ENCODE measurements at places on chromosomes 1 and 21. TPM values are rescaled to one million over a fixed set of nuclear protein-coding genes. Genes with fewer than 3 reads are reported as not detected.

- no peak for DNase-seq
These were observed 356.3 kb downstream of the PLPP3 start for GRCh38 chr1:56222914-56223540.

The SDCCAG8 gene
- total RNA-seq: 26.5 TPM

The CELF3 gene
- not detected for total RNA-seq

GRCh38 chr1:53112271-53112774 lies 30.1 kb downstream of the SLC1A7 start:
- no peak for DNase-seq

GRCh38 chr21:31198575-31198974 lies 145.5 kb downstream of the TIAM1 start:
- DNase-seq: no peak

The KMO gene
- total RNA-seq: 0.33 TPM

GRCh38 chr1:207067665-207068064 lies 14.6 kb downstream of the PFKFB2 start:
- DNase-seq: no peak

The MACF1 gene
- total RNA-seq: 192 TPM

Measured in activated CD4-positive, alpha-beta T cell treated with anti-CD3 and anti-CD28 coated beads for 36 hours (primary cell).